ENCODE measurements at places on chromosomes 16 and 17.

DNA sequence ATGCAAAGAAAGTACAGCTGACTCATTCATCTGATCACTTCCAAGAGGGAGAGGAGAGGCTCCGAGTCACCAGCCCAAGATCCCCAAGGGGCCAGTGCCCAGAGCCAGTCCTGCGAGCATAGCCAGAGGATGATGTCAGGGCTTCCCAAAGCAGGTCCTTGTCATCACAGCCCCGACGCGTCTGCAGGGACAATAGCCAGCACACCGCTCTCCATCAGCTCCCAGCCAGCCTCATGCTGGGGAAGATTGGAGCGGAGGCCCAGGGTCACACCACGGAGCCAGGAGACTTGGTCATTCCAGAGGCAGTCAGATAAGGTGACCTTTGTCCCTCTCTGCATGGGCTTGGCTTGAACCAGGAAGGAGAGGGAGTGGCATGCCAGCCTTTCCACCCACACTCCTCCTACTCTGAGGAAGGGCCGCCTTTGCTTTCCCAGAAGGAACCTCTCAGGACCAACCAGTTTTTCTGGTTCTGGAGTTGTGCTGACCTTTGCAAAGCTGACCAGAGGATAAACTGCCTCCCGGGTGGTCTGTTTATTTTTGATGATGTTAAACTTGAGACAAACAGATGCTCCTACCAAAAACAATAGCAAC is 58.3 kb upstream of the ARHGAP44 start:
- DNase-seq, result no peak

DNA sequence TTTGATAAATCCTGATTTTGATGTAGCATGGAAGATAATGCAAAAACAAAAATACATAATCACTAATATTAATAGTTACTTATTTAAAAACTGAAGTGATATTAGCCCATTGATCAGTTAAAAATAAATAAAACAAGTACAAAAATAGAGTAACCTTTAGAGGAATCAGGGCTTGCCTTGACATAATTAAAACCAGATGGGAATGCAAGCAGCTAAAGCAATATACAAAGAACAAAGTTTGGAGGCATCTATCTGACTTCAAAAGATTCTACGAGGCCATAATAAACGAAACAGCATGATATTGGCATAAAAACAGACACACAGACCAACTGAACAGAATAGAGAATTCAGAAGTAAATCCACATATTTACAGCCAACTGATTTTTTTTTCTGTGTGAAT is 15.0 kb upstream of the HEATR3 start:
- DNase-seq, result no peak

GRCh38 chr17:14510136-14510535 is 209.3 kb downstream of the HS3ST3B1 start:
- DNase-seq, result no peak

DNA sequence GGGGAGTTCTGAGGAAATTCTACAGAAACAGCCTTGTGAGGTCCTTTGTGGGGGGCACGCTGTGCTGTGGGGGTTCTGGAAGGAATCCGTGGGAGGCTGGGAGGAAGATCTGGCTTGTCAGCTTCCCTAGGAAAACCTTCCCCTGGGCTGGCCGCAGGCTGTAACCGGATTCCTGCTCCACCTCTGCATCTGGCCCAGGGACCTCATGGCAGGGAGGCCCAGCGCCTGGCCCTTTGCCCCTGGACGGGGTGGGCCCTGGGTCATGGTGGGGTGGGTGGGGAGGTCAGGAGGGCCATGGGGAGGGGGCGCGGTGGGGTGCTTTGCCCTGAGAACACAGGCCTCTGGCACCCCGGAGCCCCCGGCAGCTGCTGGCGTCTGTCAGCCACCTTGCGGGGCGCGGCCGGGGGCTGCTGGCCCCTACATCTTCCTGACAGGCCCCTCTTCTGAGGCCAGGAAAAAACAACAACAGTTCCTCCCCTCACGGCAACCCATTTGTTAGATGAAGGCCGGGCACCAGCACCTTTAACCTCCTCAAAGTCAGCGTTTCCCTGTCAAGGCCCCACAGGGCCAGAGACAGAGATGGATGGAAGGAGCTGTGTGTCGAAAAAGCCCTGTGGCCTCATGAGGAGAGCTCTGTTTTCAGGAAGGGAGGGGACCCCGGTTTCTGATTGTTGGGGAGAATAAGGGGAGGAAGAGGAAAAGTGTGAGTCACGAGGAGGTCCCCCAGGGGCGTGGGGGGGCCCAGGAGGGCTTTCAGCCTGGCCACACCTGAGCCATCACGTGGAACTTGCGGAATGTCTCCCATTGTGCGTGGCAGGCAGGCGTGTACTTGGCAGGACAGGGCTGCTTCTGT is 3.6 kb upstream of the MEOX1 start:
- no peak for DNase-seq

DNA sequence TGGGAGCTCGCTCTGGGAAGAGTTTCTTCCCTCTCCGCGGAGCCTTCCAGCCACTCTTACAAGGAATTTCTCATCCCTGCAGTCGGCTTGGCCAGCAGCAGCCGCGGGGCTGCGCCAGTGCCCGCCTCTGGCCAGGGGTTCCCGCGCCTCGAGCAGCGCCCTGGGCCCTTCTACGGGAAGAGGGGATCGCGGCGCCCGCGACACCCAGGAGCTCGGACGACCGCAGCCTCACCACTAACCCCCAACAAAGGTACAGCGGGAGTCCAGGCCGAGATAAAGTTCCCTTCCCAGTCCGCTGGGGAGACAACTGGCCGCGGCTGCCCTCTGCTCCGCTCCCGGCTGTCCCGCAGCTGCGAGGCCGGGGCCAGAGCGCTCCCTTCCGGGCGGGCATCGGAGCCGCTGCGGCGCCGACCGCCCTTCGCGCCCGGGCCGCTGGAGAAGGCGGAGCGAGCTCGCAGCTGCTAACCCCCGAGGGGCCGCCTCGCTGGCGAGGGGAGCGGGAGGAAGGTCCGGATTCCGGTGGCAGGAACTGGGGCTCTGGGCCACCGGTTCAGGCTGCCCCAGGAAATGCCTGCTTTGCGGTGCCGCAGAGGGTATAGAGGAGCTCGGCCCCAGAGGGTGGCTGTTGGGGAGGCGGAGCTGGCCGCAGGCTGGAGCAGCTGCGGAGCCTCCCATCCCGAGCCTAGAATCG is 3.6 kb upstream of the HS3ST3B1 start:
- no peak for DNase-seq

All from stimulated activated CD4-positive, alpha-beta T cell treated with anti-CD3 and anti-CD28 coated beads, TNF-alpha, amount 100 ng/mL, for 24 hours (primary cell).